ENCODE measurements at places on chromosomes 13 and 19.

DNA sequence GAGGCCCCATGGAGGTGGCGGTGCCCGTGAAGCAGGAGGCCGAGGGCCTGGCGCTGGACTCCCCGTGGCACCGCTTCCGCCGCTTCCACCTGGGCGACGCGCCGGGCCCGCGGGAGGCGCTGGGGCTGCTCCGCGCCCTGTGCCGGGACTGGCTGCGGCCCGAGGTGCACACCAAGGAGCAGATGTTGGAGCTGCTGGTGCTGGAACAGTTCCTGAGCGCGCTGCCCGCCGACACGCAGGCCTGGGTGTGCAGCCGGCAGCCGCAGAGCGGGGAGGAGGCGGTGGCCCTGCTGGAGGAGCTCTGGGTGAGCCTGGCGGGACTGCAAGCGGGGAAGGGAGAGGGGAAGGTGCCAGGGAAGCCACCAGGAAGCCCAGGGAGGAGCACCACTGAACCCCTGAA, 5.8 kb downstream of the ZNF444 start:
- no peak for DNase-seq

DNA sequence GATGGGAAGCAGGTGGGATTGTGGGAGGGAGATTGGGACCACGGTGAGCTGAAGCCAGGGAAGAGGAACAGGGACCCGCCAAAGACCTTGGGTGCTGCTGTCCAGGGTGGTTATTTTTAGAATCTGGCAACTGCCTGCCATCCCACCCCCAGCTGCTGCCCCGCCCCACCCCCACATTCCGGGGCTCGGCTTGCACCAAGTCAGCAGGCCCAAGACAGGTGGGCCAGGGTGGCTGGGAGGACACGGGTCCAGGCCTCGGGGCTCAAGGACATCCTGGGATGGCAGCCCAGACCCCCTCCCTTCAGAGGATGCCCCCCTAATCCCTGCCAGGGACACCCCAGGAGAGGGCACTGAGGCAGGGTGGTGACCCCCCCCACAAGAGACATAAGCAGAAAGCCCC, 827 bp downstream of the CKM start:
- no peak for DNase-seq

- no peak for DNase-seq
Observed at GRCh38 chr13:25873242-25873612, 178.6 kb downstream of the SHISA2 start.

DNA sequence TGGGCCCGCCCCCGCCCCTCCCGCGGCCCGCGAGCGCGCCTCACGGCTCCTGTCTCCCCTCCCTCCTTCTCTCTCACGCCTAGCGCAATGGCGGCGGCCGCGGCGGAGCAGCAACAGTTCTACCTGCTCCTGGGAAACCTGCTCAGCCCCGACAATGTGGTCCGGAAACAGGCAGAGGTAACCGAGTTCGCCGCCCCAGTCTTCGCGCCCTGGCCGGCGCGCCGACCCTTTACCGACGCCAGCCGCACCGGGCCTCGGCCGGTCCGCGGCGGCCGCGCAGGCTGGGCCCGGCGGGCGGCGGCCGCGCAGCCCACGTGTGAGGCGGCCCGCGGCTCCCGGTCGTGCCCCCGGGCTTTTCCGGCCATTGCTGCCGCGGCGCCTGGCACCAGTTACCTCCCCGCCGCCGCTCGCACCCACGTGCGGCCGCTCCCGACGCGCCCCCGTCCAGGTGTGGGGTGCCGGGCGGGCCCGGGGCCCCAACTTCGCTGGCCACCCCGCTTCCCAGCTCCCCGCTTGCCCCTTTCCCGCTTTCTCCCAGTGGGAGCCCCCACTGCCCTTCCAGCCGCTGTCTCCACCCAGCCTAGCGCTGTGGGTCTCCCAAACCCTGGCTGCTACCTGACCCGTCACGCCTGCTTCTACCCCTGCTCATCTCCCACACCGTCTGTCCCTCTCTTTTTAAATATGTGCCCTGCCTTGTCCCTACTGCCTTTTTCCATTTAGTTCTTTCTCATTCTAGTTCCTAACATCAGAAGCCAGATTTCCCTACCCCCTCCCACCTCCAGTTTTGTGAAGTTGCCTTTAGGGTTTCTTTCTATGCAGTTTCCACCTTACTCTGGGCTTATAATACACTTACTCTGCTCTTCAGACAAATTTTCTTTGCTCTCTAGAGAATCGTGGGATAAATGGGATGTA, 23.4 kb downstream of the IPO5 start:
- peak; percentile 47 for DNase-seq
